EH (cell line): ENCODE measurements at places on chromosomes 2 and 18.
A peak's percentile ranks its signal among the peaks of the same experiment; 100 is the strongest.

GRCh38 chr18:67266246-67267237, 250.0 kb downstream of the DSEL start:
- peak; percentile 64 for DNase-seq

GRCh38 chr18:5064841-5065370, 132.2 kb downstream of the AKAIN1 start:
- DNase-seq = no peak

DNA sequence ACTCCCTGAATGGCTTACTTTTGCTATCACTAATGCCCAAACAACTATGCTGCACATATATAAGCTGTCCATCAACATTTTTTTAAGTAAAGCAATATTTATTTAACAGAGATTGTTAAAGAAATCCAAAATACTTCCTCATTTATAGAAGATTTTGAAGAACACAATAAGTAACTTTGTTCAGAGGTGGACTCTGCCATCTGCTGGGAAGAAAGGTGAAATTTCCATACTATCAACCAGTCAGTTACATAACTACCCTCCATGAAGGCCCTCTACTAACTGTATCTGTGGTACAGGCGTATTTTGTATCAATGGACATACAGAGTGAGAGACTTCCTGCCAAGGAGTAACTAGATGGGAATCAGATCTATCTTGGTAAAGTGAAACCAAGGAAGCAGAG, 106.0 kb downstream of the DTNB start:
- peak; percentile 71 for DNase-seq

DNA sequence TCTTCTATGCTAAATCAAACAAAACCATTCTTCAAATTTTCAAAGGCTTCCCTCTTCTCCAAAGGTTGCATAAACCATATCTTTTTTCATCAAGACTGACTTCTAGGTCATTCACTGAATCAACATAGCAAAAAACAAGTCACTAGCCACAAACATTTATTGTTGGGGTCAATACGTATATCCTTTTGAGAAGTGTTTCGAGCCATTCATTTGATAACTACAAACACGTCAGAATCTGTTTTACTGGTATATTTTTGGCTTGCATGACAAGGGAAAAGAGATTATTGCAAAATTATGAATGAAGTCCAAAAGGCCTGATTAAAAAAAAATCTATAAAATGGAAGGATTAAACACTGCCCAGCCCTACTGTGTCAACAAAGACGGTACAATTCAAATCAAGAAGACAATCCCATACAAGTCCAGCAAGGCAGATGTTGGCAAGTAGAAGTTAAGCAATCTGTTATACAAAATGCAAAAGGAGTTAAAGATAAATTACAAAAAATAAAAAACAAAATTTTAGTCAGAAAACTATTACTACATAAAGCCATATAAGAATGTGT, 222.4 kb downstream of the SRBD1 start:
- no peak for DNase-seq

- DNase-seq = no peak
These were observed 92.3 kb downstream of the DIS3L2 start for GRCh38 chr2:232053777-232054176.

- no peak for DNase-seq
These were observed 1.1 kb downstream of the TRAF3IP1 start for GRCh38 chr2:238321467-238321866.

DNA sequence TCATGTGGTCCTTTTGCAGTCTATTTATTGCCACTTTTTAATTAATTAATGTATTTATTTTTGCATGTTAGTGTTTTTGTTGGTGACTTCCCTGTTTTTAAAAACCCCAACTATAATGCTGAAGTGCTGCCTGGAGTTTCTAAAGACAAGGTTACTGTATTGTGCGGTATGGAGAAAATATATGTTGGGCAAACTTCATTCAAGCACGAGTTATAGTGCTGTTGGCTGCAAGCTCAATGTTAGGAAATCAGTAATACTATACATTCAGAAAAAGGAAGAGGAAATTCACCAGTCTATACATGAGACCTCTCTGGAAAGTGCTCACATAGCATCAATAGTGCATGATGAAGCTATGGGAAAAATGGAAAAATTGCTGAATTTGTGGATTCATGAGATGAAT, 15.4 kb upstream of the RBMS1 start:
- DNase-seq = no peak

DNA sequence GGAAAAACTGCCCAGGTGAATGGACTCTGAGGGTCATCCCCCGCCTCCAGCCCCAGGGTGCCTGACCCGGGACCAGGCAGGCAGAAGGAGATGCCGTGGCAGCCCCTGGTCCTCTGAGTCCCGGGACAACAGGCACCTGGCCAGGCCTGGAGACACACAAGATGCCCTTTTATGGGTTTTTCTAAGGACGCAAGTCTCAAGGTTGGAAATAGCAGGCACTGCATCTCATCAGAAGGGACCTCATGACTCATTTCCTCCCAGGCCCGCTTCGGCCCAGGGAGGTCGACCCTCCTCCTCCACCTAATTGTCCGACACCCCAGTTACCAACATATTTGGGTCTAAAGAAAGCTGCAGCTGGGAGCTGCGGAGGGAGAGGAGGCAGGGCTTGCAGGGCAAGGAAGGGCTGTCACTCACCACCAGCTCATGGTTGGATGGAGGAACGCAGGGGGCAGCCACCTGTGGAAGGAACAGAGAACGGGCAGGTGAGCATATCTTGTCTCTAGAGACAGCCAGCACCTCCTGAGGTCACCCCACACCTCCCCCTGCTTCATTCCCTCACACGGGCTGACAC, 82.9 kb downstream of the TNS1 start:
- DNase-seq = peak; percentile 98

GRCh38 chr2:177478029-177478428, 85.5 kb downstream of the AGPS start:
- no peak for DNase-seq

GRCh38 chr2:232444409-232445148, 11.4 kb upstream of the ALPI start:
- peak; percentile 68 for DNase-seq

- no peak for DNase-seq
These were observed 118.9 kb downstream of the SPOPL start for GRCh38 chr2:138620431-138620830.

DNA sequence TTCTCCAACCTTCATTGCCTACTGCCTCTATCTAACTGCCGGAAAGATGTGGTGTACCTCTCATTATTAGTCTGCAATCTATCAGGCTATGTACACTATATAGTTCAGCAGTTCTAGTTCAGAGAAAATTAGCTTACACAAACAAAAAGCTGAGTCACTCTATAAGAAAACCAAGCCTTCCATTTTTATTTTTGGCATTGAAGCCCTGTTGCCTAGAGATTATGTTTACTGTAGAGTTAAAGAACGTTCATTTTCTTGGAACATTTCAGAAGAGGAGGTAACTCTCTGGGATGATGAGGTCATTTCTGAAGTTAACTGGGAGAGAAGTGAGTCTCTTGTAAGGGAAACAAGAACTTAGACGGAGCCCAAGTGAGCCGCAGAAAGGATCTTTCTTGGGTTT, 133.5 kb downstream of the FAM124B start:
- DNase-seq = peak; percentile 90

- DNase-seq = no peak
These were observed 78.2 kb downstream of the GBX2 start for GRCh38 chr2:236090027-236090382.

DNA sequence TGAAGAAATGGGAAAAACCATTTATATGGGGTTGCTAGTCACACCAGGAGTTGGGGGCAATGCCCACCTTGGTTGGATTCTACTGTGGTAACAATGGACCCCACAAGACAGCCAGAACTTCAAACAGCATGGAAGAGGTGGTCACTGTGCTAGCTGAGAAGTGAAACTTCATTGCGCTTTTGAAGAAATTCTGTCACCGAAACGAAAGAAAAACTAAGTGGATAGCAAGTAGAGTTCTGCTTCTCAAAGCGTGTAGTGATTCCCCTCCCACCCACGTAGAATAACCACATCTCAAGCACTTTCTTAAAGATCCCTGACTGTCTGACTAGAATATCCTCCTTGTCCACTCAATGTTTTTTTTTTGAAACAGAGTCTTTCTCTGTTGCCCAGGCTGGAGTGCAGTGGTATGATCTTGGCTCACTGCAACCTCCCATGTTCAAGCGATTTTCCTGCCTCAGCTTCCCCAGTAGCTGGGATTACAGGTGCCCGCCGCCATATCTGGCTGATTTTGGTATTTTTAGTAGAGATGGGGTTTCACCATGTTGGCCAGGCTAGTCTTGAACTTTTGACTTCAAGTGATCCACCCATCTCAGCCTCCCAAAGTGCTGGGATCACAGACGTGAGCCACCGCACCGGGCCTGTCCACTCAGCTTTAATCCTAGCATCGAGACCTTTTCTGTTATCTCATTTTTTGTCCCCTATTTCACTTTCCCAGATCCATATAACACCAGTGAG, 30.1 kb upstream of the CCL20 start:
- no peak for DNase-seq

DNA sequence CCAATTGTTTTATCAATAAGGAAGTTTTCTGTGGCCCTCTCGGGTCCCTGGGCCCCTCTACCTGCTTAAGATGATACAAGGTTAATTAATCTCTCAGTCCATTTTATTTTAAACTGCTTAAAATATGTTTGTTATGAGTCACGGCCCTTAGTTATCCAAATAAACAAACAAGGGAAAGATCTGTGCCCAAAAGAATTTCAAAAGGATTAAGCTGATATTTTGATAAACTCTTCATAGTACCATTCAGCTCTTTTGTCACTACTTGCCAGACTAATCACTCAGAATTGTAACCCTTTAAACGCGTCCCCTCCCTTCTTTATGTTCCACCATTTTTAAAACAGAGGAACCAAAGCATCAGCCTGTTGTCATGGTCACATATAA, 144.7 kb upstream of the STK17B start:
- DNase-seq = peak; percentile 69

- DNase-seq = peak; percentile 53
These were observed 93.1 kb downstream of the CABLES1 start for GRCh38 chr18:23228102-23229061.

GRCh38 chr18:24446953-24447538, 13.4 kb upstream of the HRH4 start:
- DNase-seq = no peak

GRCh38 chr2:86790134-86790675, 508 bp downstream of the CD8A start:
- no peak for DNase-seq

DNA sequence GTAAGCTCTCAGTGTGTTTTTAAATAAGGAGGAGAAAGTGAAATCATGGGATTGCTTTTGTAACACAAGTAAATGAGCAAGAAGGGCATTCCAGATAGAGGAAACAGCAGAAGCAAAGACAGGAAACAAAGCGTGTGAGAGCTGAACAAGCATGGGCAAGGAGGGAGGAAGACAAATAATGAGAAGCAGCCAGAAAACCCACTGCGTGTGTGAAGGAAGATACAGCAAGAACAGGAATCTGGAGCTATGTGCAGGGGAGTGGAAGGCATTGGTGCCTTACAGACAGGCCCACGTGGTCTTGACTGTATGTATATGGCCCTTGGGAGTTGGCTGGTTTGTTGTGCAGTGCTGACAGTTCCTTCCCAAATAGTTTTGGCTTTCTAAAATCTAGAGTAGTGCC, 88.6 kb downstream of the AAK1 start:
- DNase-seq = peak; percentile 22

GRCh38 chr2:72901426-72901825, 14.2 kb downstream of the SPR start:
- DNase-seq = no peak

- DNase-seq = no peak
These were observed 514.4 kb upstream of the HS6ST1 start for GRCh38 chr2:128832946-128833663.

DNA sequence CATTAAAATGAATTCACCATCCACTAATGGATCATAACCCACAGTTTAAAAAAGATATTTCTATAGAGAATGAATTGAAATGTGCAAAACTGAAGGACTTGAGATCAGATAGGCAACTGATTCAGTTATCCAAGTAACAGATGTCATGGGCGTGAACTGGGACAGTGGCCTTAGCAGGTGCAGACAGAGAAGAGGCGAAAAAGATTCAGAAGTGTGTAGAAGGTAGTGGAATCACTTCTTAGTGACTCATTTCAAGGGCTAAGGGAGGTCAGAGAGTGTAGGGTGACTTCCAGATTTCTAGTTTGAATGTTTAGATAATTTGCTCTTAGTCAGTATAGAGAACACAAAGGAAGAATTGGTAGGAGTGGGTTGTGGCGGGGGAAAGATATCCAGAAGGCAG, 79.7 kb downstream of the EHBP1 start:
- peak; percentile 32 for DNase-seq

GRCh38 chr2:172953411-172953810, 122.2 kb upstream of the MAP3K20 start:
- DNase-seq = peak; percentile 45

DNA sequence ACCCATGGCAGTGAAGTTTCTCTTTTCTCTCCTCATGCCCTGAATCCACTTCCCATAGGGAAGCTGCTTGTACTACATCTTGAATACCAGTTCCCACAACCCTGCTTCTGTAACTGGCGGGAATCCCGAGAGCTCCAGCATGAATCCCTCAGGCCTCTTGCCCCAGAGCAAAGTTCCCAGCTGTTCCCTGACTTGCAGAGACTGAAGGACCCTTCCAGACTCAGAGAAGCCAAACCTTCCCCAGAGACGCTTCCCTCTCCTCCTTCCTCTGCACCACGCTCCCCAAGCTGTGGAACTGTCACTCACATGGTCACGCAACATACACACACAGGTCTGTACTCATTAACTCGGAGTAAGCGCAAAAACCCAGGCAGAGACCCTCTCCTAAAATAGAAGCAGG, 26.4 kb downstream of the TRAPPC12 start:
- DNase-seq = no peak

GRCh38 chr18:42429196-42429595, 474.2 kb downstream of the PIK3C3 start:
- no peak for DNase-seq

DNA sequence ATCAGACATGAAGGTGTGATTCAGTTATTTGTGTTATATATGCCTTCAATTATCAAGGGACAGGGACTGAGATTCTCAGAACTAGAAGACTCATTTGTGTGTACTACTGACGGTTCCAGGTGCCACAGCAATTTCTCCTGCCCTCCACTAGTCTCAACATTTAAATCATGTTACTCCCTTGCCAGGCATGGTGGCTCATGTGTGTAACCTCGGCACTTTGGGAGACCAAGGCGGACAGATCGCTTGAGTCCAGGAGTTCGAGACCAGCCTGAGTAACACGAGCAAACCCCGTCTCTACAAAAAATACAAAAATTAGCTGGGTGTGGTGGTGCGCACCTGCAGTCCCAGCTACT, 1.1 kb downstream of the CNDP2 start:
- DNase-seq = no peak

GRCh38 chr2:201971531-201972228, 62.0 kb upstream of the FZD7 start:
- DNase-seq = peak; percentile 81
